ENCODE measurements at places on chromosomes 16 and 17.
A peak's percentile ranks its signal among the peaks of the same experiment; 100 is the strongest.

DNA sequence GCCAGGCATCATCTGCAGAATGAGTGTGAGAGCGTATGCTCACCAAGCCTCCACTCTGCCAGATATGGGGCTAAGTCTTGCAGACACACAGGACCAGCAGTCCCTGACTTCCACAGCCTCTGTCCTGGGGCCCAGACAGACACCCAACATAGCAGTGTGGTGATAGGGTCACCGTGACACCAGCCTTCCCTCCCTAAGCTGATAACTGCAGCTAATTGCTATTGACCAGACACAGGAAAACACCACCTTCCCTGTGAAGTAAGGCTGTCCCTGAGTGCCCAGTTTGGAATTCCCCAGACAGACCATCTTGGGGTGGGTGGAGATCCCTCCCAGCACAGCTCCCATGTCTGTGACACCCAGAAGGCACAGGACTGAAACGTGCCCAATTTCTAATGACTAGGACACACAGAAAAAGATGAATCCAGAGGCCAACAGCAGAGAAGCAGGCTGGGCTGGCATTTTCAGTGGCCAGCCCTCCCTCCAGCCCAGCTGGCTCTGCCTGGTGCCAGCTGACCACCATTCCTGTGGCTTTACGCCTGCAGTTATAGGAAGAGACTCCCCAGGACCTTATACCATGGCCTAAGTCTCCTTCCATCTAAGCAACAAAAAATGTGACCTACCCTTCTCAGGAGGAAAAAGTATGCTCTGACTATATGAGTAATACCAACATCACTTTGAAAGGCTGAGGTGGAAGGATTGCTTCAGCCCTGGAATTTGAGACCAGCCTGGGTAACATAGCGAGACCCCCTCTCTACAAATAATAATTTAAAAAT lies 30.3 kb downstream of the ATPAF2 start:
- no peak for DNase-seq

GRCh38 chr17:67326440-67326839 lies 39.9 kb downstream of the PSMD12 start:
- DNase-seq: no peak

GRCh38 chr17:17314501-17315071 lies 11.4 kb downstream of the NT5M start:
- DNase-seq: no peak

DNA sequence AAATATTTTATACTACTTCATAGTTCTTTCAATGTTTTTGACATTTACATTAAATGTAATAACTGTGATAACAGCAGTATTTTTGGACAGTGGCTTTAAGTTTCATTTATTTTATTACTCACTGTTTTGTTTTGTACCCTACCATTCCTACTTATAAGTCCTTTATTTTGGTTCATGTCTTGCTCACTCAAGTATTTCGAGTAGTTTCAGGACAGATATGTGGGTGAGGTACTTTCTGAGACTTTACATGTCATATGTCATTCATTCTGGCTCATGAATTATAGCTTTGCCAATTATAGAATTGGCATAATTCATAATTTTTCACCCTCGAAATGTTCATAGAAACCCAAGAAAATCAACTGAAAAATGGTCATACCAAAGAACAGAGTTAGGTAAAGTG lies 44.4 kb downstream of the PIK3R5 start:
- no peak for DNase-seq

DNA sequence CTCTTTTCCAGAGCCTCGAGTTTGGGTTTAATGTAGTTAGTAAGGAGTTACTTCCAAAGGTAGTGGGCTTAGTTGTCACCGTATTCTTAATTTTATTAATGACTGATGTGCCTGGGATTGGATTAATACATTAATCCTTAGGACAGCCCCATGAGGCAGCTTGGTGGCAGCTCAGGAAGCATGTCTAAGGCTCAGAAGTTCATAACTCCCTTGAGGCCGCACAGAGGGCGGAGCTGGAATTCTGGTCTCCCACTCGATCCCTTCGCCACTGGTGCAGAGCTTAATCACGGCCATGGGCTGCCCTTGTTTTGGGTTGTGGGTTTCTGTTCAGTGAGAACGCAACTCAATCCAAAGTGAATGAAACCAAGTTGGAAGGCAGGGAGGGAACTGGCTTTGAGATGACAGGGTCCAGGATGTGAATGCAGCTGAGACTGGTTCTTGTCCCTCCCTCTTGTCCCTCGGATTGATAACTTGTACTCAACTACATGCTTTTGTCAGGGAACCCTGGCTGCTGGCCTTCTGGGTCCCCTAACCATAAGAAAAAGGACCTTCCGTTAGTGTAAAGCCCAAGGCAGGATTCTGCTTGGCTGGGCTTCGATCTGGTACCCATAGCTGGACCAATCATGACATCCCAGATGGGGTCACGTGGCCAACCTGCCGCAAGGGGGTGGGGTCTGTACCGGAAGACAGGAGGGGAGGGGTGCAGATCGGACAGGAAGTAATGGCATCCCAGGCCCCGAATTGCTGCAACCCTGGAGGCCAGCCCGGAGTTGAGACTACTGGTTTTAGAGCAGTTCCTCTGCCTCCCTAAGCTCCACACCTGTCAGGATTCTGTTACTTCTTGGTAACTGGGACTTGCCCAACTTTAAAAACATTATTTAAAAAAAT lies 45.4 kb downstream of the SNX20 start:
- DNase-seq: no peak

DNA sequence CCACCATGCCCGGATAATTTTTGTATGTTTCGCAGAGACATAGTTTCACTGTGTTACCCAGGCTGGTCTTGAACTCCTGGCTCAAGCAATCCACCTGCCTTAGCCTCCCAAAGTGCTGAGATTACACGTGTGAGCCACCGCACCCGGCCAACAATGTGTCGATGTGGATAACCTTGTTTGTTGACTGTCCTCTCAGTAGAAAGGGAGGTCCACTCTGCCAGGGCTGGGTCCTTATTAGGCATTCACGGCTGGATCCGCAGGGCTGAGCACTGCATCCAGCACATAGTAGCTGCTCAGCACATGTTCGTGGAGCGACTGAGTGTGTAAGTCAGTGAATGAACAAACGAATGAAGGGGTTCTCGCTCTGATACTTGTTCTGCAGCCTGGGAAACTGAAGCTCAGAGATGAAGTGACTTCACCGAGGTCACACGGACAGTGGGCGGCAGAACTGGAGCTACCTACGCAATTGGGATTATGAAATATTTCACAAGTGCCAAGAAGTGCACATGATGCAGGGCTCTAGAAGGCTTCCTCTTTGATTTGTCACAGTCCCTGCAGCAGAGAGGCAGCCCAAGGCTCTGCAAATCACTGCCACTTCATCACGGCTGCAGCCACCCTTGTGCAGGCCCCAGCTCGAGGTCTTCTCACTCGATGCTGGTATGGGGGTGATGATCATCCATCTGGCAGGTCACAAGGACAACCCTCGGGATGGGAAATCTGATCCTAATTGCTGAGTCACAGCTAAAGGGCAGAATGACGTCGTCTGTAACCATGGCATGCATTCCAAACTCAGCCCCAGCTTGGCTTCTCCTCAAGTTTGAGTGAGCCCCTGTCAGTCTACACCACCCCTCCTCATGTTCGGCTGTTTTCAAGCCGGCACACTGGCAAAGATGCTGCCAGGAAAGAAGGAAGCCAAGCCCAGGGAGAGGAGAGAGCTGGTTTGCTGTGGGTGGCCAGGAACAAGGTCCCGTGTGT lies 28.0 kb upstream of the SNN start:
- DNase-seq: peak; percentile 8

DNA sequence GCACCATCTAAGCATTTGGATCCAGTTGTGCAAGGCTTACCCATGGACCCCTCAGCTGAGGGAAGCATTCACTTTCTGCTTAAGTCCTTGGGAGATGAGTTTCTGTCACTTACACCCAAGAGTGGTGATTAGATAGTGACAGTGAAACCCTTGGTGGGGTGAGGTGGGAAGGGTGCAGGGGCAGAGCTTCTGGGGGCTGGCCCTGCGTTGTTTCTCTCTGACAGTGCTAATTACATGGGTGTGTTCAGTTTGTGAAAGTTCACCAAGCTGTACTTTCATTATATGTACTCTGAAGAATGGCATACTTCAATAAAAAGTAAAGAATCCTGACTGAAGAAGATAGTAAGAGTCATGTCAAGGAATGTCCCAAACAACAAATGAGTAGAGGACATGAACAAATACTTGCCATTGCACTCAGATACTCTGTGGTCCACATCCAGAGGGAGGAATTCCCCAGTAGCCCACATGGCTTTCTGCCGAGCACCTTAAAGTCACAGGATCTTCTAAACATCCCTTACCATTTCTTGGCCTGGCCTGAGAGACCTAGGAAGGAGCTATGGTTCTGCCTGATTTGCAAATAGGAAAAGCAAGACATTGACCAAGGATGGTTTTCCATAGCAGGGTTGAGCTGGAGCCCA lies 8.4 kb downstream of the CHST6 start:
- no peak for DNase-seq

DNA sequence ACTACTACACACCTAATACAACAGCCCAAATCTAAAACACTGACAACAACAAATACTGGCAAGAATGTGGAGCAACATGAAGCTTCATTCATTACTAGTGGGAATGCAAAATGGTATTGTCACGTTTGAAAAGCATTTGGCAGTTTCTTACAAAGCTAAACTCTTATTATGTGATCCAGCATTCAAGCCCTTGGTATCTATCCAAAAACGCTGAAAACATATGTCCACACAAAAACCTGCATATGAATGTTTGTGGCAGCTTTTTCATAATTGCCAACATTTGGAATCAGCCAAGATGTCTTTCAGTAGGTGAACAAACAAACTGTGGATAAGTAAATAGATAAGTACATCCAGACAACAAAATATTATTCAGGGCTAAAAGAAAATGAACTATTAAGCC lies 501.1 kb upstream of the KIF2B start:
- DNase-seq: no peak

DNA sequence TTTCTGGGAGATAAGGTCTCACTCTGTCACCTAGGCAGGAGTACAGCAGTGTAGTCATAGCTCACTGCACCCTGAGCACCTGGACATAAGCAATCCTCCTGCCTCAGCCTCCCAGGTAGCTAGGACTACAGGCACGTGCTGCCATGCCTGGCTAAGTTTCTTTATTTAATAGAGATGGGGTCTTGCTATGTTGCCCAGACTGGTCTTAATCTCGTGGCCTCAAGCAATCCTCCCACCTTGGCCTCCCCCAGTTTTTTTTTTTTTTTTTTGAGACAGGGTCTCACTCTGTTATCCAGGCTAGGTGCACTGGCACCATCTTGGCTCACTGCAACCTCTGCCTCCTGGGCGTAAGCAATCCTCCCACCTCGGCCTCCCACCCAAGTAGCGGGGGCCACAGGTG lies 21.1 kb downstream of the DDX19B start:
- no peak for DNase-seq

- no peak for DNase-seq
Measured at GRCh38 chr16:87074641-87075318, 242.4 kb downstream of the C16orf95 start.

GRCh38 chr17:29050176-29050575 lies 7.2 kb downstream of the PIPOX start:
- DNase-seq: no peak

GRCh38 chr17:15917021-15917437 lies 27.9 kb upstream of the ADORA2B start:
- no peak for DNase-seq

DNA sequence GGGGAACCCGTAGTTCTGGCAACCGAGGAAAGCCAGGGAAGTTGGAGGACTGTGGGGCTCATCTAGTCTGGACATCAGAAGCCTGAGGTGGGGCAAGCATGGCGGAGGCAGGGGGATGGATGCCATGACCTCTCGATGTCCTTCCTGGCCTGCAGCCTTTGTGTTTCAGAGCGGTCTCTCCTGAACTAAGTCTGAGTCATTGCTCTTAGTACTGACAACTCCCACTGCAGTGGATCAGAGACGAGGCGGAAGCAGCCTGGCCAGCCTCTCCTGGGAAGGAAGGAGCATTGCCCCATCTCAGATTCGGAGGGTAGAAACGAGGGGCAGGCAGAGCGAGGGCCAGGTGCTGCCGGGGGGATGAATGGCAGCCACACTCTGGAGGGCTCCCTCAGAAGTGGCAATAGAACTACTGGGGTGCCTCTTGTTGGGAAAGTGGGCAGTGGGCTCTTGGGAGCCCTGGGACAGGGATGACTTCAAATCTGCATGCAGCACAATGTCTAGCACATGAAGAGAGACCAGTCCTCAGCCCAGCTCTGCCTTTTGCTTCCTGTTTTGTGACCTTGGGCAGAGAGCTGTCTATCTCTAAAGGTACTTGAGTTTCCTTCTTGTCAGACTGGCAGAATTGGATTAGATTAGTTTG lies 3.6 kb upstream of the STAC2 start:
- no peak for DNase-seq

- no peak for DNase-seq
Measured at GRCh38 chr17:47176389-47176826, 12.7 kb downstream of the CDC27 start.

GRCh38 chr17:37107406-37108083 lies 158.8 kb downstream of the AATF start:
- no peak for DNase-seq

DNA sequence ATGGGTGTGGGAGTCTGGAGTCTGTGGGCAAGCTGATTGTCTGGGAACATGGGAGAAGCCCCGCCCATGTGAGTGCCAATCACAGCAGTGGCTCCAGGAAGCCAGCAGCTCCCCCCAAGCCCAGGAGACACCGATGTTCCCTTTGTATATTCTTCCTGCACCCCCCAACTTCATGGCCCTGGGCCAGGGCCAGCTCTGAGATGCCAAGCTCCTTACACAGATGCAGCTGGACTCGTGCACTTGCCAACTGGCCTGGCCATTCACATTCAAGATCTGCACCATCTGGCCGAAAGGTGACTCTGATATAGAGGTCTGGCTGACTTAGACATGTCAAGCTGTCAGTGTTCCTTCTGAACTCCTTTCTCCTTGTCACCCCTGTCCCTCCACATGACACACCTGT lies 50.5 kb downstream of the CACNG5 start:
- DNase-seq: no peak

DNA sequence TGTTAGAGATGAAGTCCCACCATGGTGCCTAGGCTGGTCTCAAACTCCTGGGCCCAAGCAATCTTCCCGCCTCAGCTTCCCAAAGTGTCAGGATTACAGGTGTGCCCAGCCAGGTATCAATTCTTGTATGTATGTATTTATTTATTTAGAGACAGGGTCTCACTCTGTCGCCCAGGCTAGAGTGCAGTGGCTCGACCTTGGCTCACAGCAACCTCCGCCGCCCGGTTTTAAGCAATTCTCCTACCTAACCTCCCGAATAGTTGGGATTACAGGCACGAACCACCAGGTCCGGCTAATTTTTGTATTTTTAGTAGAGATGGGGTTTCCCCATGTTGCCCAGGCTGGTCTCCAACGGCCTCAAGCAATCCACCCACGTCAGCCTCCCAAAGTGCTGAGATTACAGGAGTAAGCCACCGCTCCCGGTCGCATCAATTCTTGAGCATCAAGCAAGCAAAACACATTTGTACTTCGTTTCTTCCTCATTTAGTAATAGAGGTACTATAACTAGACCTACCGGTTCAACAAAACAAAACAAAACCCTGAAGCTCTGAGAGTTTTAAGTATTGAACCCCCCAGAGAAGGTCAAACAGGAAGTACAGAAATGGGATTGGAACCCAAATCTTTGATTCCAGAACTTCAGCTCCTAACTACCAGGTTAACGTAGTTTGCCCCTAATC lies 1.0 kb upstream of the ZNF500 start:
- DNase-seq: no peak
